ENCODE measurements at places on chromosomes 16 and 17. TPM values are rescaled to one million over a fixed set of nuclear protein-coding genes. Genes with fewer than 3 reads are reported as not detected.

- DNase-seq: no peak
Measured at GRCh38 chr17:62030264-62030663, 34.8 kb downstream of the MED13 start.

The SLFN12 gene
- total RNA-seq: 19.8 TPM

The PNMT gene
- not detected for total RNA-seq

- DNase-seq: no peak
Measured at GRCh38 chr16:69077251-69077650, 28.2 kb upstream of the HAS3 start.

The IL34 gene
- not detected for total RNA-seq

The CCDC144A gene
- total RNA-seq: 0.19 TPM

DNA sequence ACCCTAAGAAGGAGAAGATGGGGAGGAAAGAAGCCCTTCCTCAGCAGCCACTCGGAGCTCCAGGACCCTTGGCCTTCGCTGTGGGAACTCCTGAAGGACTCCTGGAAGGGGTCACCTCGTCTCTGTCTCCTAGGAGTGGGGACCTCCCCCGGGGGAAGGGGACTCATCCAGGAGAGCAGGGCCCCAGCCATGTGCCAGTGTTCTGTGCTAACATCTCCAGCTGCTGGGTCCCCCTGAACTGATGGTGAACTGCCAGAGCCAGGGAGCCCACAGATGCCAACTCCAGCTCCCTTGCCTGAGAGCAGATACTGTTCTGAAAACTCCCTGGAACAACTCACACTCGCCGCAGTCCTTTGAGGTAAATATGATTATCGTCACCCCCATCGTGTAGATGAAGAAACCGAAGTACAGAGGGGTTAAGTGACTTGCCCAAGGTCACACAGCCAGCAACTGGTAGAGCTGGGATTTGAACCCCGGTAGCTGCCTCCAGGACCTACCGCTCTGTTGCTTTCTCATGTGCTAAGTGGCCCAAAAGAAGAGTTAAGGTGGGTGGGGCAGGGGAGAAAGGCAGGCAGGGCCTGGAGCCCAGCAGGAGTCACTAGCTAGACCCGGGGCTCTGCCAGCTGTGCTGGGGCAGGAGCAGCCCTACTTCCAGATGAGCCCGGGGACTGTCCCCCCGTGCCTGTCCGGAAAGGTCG lies 10.5 kb downstream of the TIMM22 start:
- no peak for DNase-seq

DNA sequence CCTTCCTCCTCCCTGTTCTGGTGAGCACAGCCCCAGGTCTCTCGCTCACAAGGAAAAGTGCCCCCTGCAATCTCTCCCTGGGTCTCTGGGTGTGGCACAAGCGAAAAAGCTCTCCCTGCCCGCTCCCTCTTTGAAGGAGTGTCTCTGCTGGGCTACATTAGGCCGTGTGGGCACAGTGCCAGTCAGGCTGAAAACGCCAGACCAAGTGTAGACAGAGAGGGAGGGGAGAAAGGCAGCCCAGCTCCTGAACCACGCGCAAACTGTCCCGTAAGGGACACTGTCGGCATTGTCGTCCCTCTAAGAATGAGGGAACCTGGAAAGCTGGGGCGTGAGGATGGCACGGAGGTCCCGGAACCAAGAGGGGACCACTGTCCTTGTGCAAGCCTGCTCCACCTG lies 3.9 kb downstream of the SMIM5 start:
- no peak for DNase-seq

The CES1 gene
- total RNA-seq: 0.39 TPM
